ENCODE measurements at places on chromosomes 4 and X.

DNA sequence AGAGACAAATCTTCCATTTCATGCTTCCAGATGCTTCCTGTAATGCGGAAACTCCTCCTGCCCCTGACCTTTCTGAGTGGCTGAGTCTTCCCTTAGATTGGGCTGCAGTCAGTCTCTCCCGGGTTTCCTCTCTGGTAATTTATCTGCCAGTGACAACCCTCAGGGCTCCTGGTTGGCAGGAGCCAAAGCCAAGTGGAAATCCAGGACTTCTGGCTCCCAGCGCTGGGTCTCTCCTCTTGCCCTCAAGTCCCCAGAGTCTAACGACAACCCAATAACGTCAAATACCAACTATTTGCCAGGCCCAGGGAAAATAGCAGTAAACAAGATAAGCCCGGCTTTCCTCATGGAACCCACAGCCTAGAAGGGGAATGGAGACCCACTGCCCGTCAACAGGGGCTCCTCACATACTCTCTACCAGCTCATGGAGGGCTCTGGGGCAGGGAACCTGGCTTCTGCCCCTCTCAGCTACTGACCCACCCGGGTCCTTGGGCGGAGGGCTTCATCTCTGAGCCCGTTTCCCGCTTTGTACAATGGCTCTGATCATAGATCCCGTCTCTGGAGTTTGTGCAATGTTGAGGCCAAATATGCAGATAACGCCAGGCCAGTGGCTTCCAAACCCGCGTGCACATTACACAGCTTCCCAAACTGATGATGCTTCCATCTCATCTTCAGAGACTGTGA, 1.1 kb upstream of the TBC1D14 start:
- no peak for DNase-seq

GRCh38 chr4:42751587-42751986, 94.7 kb upstream of the ATP8A1 start:
- no peak for DNase-seq

- DNase-seq: no peak
These were observed 49.7 kb upstream of the GPRIN3 start for GRCh38 chr4:89357340-89357739.

DNA sequence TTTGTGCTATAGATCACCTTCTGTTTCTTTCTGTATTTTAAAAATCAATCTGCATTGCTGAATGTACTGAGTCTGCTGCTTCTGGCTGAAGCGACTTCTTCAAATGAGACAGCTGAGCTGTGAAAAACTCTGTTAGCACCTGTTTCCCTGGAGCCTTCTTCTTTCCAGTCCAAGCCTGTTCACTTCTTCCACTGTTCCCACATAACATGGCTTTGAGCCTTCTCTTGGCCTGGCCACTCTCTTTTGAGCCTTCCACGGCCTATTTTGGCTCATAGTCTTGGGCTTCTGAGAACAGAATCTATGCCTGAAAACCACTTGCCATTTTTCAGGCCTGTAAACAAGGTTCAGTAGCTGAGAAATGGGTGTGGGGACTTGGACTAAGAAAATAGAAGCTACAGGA, 132.9 kb upstream of the IGFBP7 start:
- DNase-seq: no peak

GRCh38 chr4:157558016-157558415, 337.5 kb downstream of the GRIA2 start:
- DNase-seq: no peak

GRCh38 chrX:131816551-131817136, 206.5 kb upstream of the STK26 start:
- no peak for DNase-seq

GRCh38 chr4:69642961-69643360, 3.5 kb upstream of the UGT2A2 start:
- no peak for DNase-seq

GRCh38 chr4:133130171-133130570, 18.9 kb upstream of the PCDH10 start:
- no peak for DNase-seq

All from tibial artery (tissue), 4 donors.